ENCODE measurements at places on chromosomes 2 and 18. TPM values are rescaled to one million over a fixed set of nuclear protein-coding genes. Genes with fewer than 3 reads are reported as not detected.

ANKRD30B gene
- 0.02 TPM for polyA plus RNA-seq

DNA sequence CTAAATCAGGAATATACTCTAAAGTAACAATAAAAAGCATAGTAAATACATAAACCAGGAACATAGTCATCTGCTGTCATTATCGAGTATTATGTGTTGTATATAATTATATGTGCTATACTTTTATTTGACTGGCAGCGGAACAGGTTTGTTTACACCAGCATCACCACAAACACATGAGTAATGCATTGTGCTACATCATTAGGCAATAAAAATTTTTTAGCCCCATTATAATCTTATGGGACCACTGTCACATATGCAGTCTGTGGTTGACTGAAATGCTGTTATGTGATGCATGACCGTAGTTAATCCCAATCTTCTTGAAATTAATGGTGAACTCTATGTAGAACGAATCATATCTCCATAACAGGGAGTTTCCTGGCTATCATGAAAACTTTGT, 136.7 kb upstream of the ZFP36L2 start:
- no peaks in the 10 kb centered on the region for H3K36me3 ChIP-seq
- no peak overlapping the region for H3K27ac ChIP-seq

GRCh38 chr2:95314598-95314963, 17.4 kb downstream of the KCNIP3 start:
- no peaks in the 10 kb centered on the region for H3K27me3 ChIP-seq
- DNase-seq, result no peak
- H3K4me3 ChIP-seq, result no peak overlapping the region
- no peaks in the 10 kb centered on the region for H3K4me1 ChIP-seq
- H3K36me3 ChIP-seq, result no peaks in the 10 kb centered on the region

GRCh38 chr2:157420771-157421323, 23.0 kb downstream of the CYTIP start:
- no peak for DNase-seq
- no peaks in the 10 kb centered on the region for H3K27me3 ChIP-seq
- H3K4me3 ChIP-seq, result no peak overlapping the region
- H3K4me1 ChIP-seq, result peaks cover 2% of the 10 kb centered on the region
- H3K27ac ChIP-seq, result no peak overlapping the region
- peaks cover 11% of the 10 kb centered on the region for H3K36me3 ChIP-seq

ZNF513 gene
- polyA plus RNA-seq, result 30.7 TPM

DNA sequence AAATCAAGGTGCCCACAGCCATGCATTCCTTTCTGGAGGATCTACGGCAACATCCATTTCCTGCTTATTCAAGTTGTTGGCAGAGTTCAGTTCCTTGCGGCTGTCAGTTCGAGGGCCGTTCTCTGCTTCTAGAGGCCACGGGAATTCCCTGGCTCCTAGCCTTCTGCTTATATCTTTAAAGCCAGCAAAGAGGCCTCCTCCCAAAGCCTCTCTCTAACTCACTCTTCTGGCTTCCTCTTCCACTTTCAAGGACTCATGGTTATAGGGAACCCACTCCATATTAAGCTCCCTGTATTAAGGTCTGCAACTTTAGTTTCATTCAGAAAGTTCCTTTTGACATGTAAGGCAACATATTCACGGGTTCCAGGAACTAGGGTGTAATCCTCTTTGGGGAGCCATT, 150.1 kb upstream of the RMP24 start:
- DNase-seq, result no peak
- H3K36me3 ChIP-seq, result no peaks in the 10 kb centered on the region
- H3K27ac ChIP-seq, result no peak overlapping the region
- H3K27me3 ChIP-seq, result no peaks in the 10 kb centered on the region

GRCh38 chr18:30971338-30971956, 71.1 kb downstream of the DSC3 start:
- H3K36me3 ChIP-seq, result no peaks in the 10 kb centered on the region
- H3K4me1 ChIP-seq, result no peaks in the 10 kb centered on the region
- H3K27me3 ChIP-seq, result no peaks in the 10 kb centered on the region

- H3K27me3 ChIP-seq, result no peaks in the 10 kb centered on the region
- H3K4me1 ChIP-seq, result no peaks in the 10 kb centered on the region
- no peak overlapping the region for H3K4me3 ChIP-seq
- H3K36me3 ChIP-seq, result no peaks in the 10 kb centered on the region
- no peak overlapping the region for H3K27ac ChIP-seq
These were observed 329.9 kb downstream of the DLGAP1 start for GRCh38 chr18:4125224-4125623.

SCN7A gene
- polyA plus RNA-seq, result 0.98 TPM

PFN4 gene
- polyA plus RNA-seq, result 1.3 TPM

DNA sequence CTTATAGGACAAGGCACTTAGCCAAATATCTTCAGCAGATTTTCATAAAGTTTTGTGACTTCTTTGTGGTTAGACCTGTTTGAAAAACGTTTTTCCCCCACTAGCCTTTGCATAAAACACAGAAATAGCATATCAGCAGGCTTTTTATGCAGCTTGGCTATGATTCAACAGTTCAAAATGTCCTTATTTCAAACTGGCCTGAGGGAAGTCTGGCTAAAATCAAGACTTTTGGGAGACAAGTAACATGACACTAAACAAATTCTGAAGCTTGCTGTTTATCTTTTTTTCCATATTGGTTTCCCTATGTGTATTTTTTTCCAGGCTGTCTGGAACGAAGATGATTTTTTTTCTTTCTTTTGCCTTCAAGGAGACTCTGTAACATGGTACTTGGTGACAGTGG, 95.1 kb upstream of the L3MBTL4 start:
- H3K27ac ChIP-seq, result no peak overlapping the region
- no peaks in the 10 kb centered on the region for H3K27me3 ChIP-seq
- H3K4me3 ChIP-seq, result no peak overlapping the region
- no peaks in the 10 kb centered on the region for H3K4me1 ChIP-seq
- H3K36me3 ChIP-seq, result no peaks in the 10 kb centered on the region

DNA sequence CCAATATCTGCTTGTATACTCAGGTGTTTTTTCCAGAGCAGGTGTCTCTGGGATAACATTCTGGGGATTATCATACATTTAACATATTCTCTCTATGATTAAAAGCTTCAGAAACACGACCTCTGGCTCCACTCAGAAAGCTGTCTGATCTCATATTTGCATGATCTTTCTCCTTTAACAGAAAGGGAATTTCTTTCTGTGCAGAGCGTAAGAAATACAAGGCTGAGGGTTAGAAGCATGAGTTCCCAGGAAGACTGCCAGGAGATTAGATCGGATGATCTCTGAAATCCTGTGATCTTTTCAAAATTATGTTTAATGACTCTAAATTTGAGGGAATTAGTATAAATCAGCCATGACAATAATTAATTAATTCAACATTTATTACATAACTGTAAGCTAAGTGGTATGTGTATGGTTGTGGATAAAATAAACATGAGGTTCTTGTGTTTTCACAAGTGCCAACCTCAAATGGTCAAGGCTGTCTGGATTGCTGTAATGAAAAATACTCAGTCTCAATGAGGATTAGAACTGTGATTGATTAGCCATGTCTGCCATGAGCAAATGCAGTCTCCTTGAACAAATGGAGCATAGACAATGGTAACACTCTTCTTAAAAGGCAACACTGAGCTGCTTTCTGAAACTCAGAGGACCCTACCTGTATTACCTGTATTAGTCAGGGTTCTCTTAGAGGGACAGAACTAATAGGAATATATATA, 304.9 kb downstream of the STK39 start:
- H3K36me3 ChIP-seq, result no peaks in the 10 kb centered on the region
- no peaks in the 10 kb centered on the region for H3K27me3 ChIP-seq
- DNase-seq, result no peak
- no peaks in the 10 kb centered on the region for H3K4me1 ChIP-seq
- no peak overlapping the region for H3K4me3 ChIP-seq

DNA sequence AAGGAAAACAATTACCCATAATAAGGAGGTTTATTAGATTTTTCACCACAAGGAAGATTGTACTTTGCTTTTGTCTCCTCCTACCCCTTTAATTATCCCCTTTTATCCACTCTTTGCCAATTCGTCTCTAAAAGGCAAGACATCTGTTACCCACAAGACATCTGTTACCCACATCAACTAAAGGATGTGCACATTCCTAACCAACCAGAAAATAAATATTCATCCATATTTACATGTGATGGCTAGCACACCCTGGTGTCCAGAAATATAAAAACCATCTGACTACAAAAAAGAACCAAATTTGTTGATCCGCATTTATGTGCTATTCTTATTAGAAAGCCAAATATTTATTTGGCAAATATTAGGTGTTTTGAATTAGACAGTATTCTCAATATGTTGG, 35.7 kb downstream of the ACVR1C start:
- DNase-seq, result no peak
- peaks cover 4% of the 10 kb centered on the region for H3K4me1 ChIP-seq
- no peak overlapping the region for H3K4me3 ChIP-seq
- H3K27ac ChIP-seq, result no peak overlapping the region

MYOM1 gene
- 3.3 TPM for polyA plus RNA-seq

CGREF1 gene
- 0.43 TPM for polyA plus RNA-seq

GRCh38 chr2:53530126-53530525, 237.5 kb upstream of the CHAC2 start:
- H3K27ac ChIP-seq, result no peak overlapping the region
- no peaks in the 10 kb centered on the region for H3K27me3 ChIP-seq
- no peak for DNase-seq

ALPG gene
- 0.96 TPM for polyA plus RNA-seq

DNA sequence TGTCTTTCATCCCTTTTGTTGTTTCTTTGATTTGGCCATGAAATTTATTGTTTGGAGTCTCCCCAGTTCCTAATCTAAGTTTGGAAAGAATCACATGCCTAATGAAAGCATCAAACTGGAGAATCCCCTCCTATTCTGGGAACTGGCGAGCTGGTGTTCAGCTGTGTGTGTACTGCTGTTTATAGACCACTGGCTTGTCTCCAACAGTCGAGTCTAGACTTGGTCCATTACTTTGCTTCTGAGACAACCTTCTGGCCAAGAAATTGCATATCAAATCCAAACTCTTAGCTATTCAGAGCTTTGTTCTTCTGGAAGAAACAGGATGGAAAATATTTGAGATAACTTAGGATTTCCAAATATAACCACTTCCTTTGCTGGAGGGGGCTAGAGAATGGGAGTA, 111.5 kb upstream of the THSD7B start:
- no peak overlapping the region for H3K27ac ChIP-seq
- peak; percentile 5 for DNase-seq
- no peaks in the 10 kb centered on the region for H3K4me1 ChIP-seq
- H3K27me3 ChIP-seq, result no peaks in the 10 kb centered on the region

DNA sequence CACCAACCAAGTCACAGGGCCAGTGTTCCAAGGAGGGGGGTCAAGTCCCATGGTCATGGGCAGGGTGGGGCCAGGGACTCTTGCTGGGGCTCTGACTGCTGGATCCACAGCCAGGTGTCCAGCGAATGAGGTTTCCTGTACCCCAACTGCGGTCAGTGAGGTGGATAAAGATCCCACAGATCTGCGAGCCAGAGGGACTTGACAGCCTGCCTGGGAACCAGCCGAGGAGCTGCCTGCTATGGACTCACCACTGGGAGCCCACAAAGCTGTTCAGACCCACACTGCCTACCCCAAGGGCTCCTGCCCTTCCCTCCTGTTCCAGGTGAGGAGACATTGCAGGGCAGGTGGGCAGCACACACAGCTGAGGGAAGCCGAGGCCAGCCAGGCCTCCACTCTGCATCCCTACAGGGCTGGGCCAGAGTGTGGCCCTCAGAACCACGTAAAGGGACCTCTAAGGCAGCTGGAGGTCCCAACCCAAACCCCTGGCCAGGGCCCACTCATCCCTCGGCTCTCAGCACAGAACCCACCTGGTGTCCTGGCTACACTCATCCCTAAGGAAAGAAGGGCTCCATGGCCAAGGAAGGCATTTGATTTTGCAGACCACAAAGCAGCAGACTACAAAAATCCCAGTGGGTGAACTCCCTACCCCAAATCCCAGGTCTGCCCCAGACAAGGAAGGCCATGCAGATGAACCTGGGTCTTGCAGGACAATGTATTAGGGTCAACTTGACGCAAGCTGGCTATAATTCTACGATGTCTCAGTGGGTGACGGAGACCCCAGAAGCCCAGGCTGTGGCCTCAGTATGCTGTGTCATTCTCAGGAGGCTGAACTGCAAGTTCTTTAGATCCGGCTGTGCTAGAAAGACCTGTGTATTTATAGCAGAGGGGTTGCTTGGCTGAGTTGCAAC, 209.2 kb downstream of the MGAT5 start:
- H3K4me1 ChIP-seq, result no peaks in the 10 kb centered on the region
- no peak overlapping the region for H3K4me3 ChIP-seq
- H3K36me3 ChIP-seq, result no peaks in the 10 kb centered on the region

ASB18 gene
- polyA plus RNA-seq, result under 0.01 TPM

GRCh38 chr2:202376460-202377206, 506 bp downstream of the BMPR2 start:
- peak overlapping the region; percentile 75 for H3K27ac ChIP-seq
- H3K4me3 ChIP-seq, result peak overlapping the region; percentile 90
- H3K4me1 ChIP-seq, result peaks cover 7% of the 10 kb centered on the region
- no peaks in the 10 kb centered on the region for H3K36me3 ChIP-seq

PARD6G gene
- 13.6 TPM for polyA plus RNA-seq

ELOA2 gene
- not detected for polyA plus RNA-seq

- peaks cover 41% of the 10 kb centered on the region for H3K27me3 ChIP-seq
- peak; percentile 91 for DNase-seq
- H3K36me3 ChIP-seq, result no peaks in the 10 kb centered on the region
- H3K27ac ChIP-seq, result no peak overlapping the region
- H3K4me3 ChIP-seq, result peak overlapping the region; percentile 80
- peaks cover 13% of the 10 kb centered on the region for H3K4me1 ChIP-seq
These were observed 542 bp upstream of the PRKCE start for GRCh38 chr2:45650851-45651414.
